ENCODE measurements at places on chromosomes 1 and 21. TPM values are rescaled to one million over a fixed set of nuclear protein-coding genes. Genes with fewer than 3 reads are reported as not detected.

GRCh38 chr1:14820295-14821085, 222.0 kb downstream of the KAZN start:
- DNase-seq, result no peak
- H3K27me3 ChIP-seq, result no peaks in the 10 kb centered on the region
- no peak overlapping the region for H3K4me3 ChIP-seq

Gene CHODL
- total RNA-seq, result 0.20 TPM

Gene LMOD1
- 148 TPM for total RNA-seq

DNA sequence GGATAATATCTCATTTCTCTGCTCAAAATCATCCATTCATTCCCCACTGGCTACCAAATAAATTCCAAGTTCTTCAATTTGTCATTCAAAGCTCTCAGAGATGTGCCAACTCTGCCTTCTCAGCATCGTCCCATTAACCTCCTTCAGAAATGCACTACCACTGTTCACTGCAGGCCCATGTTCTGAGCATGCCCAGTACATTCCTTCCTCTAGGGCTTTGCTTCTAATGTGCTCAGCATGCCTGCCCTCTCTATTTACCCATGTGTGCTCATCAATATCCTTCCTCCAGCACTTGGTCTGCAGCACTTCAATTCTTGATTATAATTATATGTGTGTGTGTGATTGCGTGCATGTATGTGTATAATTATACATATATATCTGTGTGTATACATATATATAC, 36.1 kb upstream of the RGS8 start:
- H3K4me1 ChIP-seq, result no peaks in the 10 kb centered on the region
- H3K4me3 ChIP-seq, result no peak overlapping the region
- no peak overlapping the region for H3K27ac ChIP-seq
- H3K27me3 ChIP-seq, result no peaks in the 10 kb centered on the region

Gene HAPLN2
- total RNA-seq, result 1.9 TPM

Gene MROH7
- 9.7 TPM for total RNA-seq

DNA sequence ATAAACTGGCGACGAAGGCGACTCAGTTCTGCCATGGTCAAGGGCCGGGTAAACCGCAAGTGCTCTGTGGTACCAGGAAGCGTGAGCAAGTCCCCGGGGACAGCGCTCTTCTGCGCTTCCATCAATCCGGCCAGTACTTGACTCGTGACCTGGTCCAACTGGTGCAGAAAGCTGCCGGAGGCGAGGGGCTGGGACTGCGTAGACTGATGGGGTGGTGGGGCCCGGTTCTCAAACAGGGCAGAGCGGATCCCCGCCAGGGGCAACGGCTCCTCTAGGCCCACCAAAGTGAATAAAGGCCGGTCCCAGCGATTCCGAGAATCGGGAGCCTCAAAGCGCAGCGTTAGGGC, 852 bp downstream of the KTI12 start:
- H3K4me3 ChIP-seq, result peak overlapping the region; percentile 74
- peak overlapping the region; percentile 77 for H3K27ac ChIP-seq
- H3K4me1 ChIP-seq, result peaks cover 10% of the 10 kb centered on the region
- DNase-seq, result peak; percentile 42
- H3K36me3 ChIP-seq, result no peaks in the 10 kb centered on the region
- H3K27me3 ChIP-seq, result no peaks in the 10 kb centered on the region

Gene CHRM3
- 39.9 TPM for total RNA-seq

Gene TCHHL1
- not detected for total RNA-seq

- no peak overlapping the region for H3K4me3 ChIP-seq
- DNase-seq, result no peak
- no peak overlapping the region for H3K27ac ChIP-seq
- no peaks in the 10 kb centered on the region for H3K4me1 ChIP-seq
- H3K27me3 ChIP-seq, result no peaks in the 10 kb centered on the region
- H3K36me3 ChIP-seq, result no peaks in the 10 kb centered on the region
Measured at GRCh38 chr1:113244112-113244820, 146.0 kb upstream of the MAGI3 start.

DNA sequence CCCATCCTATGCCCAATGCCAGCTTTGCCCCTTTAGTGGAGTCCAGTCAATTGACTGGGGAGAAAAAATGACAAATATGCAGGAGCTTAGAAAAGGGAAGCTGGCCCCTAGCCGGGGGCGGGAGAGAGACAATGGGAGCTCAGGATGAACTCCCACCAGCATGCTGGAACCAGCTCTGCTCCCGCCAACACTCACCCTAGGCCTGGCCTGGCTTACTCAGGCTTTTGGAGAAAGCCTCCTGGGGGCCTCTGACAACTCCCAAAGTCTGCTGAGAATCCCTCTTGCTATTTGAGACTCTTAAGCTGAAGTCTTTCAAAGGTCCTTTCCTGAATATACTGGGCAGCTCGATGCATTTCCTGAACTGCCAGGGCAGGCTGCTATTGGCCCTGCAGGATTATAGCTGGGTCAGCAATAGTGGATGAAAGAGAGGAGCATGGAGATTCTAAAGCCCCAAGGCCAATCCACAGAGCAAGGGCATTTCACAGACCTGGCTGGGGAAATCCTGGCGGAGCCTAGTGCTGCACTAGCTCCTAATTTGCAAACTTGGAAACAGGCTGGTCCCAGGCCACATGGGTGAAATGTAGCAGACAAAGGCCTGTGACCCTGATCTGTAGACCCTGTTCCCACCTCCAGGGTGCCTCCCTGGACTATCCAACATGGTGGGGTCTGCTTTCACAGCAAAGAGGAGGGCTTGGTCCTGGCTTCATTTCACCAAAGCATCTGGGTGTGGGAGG, 35.7 kb upstream of the CLSTN1 start:
- H3K36me3 ChIP-seq, result no peaks in the 10 kb centered on the region
- DNase-seq, result no peak
- no peaks in the 10 kb centered on the region for H3K27me3 ChIP-seq
- H3K4me1 ChIP-seq, result peaks cover 9% of the 10 kb centered on the region
- H3K27ac ChIP-seq, result no peak overlapping the region

DNA sequence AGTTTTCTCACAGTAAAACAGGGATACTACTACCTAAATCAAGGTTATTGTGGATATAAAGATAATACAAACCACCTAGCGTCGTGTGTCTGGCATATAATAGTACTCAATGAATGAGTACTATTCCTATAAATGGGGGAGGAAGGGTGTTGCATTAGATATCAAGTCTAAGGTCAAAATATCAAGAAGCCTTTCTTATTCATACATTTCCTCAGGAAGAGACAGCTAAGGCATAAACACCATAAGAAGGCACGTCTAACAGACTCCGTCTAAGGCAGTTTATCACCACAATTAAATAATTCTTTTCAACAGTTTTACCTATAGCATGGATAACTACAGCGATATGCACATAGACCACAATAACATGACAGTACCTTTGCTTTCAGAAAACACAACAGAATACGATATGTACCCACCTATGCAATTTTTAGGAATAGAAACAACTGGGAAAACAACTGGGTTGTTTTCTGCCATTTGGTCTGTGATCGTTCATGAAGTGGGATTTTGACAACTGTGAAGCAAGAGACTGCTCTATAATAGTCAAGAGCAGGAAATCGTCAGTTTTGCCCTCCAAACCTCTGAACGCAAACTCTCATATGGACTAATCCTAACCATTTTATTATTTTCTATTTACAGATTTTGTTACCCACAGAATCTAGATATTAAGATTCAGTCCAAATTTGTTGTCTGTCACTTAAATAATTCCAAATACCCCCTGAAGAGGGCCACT, 53.1 kb downstream of the HNRNPR start:
- no peaks in the 10 kb centered on the region for H3K36me3 ChIP-seq
- H3K4me1 ChIP-seq, result no peaks in the 10 kb centered on the region
- no peak overlapping the region for H3K27ac ChIP-seq
- no peak for DNase-seq

Data from ovary (tissue), 10 donors.